ENCODE measurements at places on chromosomes 3 and 15.

DNA sequence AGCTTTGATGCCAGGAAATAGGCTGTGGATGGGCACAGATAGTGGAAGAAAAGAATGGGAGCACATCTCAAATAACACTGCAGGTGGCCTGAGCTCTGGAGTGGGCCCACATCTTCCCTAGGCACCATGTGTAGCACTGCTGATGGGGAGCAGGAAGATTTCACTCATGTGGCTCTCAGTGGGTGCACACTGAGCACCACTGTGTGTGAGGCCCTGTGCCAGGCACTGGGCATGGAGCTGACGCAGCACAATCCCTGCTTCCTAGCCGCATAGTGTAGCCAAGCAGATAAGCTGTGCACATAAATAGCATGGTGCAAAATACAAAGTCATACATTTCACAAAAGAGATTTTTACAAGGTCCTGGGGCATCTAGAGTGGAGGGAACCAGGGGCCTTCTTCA is 101.6 kb downstream of the MOBP start:
- DNase-seq = no peak

- peak; percentile 74 for DNase-seq
Observed at GRCh38 chr3:58332575-58333188, at the start of gene PXK. TSS of gene PXK (plus strand) at chr3:58332892. CDS start at chr3:58332989, 97 bp downstream.

DNA sequence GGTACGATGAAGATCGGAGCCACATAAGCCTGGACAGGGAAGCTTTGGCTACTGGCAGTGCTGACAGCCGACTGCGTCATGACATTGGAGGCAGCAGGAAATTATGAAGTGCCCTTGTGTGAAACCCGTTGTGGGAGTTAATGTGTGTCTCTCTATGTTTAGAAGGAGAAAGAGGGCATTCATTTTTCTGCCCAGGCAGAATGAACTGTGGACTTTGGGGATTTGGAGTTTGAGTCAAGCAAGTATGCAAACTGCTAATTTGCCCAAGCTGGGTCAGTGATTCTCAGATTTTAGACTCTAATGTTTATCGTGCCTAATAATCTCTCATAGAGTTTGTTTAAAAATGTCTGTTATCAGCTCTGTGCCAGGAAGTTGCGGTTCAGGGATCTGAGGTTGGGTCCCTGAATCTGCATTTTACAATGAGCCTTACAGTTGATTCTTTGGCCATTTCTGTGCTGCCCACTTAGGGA is 5.6 kb downstream of the CTXND1 start:
- DNase-seq = peak; percentile 36

- no peak for DNase-seq
Observed at GRCh38 chr3:133408366-133408765, 8.5 kb downstream of the BFSP2 start.

GRCh38 chr3:177478170-177478867 is 281.0 kb upstream of the TBL1XR1 start:
- no peak for DNase-seq

DNA sequence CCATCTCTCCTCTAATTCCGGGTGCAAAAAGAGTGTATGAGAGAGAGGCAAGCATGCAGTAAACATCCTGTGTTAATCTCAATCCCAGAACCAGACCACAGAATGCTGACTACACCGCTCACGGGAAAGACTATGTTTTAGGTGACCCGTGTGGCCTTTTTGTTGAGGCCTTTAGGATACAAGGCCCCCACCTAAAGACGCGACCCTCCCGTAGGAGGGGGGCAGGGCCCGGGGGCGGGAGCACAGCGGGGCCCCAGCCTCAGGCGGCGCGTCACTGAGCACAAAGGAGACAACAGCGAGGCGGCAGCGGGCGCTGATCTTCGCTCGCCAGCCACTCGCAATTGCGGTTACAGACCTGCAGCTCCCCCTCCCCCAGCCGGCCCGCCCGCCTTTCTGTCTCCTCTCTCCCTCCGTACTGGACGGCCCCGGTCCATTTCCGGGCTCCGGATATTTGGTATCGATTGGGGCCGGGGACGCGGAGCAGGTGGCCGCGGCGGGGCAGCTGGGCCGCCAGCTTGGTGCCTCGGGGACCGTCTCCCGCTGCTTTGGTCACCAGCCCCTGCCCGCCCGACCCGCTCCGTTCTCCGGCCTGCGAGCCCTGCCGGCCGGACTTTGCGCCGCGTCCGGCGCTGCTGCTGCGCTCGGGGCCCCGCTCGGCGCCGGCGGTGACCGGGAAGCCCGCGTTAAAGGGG is at the start of gene CCDC50:
TSS of gene CCDC50 (plus strand) at position 433 of the 692 bp plus-strand sequence. CDS start 281 bp downstream, outside the sequence.
- DNase-seq = peak; percentile 69

DNA sequence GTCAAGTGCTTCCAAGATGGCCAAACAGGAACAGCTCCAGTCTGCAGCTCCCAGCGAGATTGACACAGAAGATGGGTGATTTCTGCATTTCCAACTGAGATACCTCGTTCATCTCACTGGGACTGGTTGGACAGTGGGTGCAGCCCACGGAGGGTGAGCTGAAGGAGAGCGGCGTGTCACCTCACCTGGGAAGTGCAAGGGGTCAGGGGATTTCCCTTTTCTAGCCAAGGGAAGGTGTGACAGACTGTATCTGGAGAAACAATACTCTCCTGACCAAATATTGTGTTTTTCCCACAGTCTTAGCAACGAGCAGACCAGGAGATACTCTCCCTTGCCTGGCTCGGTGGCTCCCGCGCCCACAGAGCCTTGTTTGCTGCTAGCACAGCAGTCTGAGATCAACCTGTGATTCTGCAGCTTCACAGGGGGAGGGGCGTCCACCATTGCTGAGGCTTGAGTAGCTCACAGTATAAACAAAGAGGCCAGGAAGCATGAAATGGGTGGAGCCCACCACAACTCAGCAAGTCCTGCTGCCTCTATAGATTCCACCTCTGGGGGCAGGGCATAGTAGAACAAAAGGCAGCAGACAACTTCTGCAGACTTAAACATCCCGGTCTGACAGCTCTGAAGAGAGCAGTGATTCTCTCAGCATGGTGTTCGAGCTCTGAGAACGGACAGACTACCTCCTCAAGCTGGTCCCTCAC is 293.5 kb upstream of the SUCLG2 start:
- DNase-seq = no peak

GRCh38 chr3:16842272-16843270 is 42.2 kb upstream of the PLCL2 start:
- peak; percentile 27 for DNase-seq

DNA sequence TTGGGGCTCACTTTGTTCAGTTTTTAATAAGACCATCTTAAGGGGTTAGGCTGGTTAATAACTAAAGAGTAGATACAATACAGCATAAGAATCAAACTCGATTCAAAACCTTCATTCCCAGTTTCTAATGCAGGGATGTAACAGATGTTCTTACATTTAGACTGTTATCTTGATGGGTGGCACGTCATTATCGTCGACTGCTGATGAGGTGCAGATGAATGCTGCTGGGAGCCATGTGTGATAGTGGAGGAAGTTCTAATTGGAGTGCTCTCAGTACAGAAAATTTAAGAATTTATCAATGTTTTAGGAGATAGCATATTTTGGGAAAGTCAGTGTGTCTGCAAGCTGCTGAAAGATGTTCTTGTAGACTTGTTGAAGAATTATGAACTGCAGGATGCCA is 331.5 kb downstream of the PTPRG start:
- DNase-seq = no peak

DNA sequence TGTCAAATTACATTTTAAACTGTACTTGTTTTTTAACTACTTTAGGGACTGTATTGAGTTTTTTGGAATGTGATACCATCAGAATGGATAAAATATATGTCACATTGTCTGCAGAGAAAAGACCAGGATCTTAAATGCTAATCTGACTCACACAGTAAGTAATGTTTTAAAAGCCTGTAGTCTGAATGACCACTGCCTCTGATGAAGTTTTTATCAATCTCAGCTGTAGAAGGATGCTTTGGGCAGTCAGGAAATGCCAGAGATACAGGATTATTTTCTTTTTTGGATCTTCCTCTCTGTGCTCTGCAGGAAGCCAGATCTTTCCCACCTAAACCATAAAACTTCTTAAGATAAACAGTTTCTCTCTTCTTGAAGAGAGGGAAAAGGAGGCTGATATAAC is 73.1 kb upstream of the PRTG start:
- no peak for DNase-seq

DNA sequence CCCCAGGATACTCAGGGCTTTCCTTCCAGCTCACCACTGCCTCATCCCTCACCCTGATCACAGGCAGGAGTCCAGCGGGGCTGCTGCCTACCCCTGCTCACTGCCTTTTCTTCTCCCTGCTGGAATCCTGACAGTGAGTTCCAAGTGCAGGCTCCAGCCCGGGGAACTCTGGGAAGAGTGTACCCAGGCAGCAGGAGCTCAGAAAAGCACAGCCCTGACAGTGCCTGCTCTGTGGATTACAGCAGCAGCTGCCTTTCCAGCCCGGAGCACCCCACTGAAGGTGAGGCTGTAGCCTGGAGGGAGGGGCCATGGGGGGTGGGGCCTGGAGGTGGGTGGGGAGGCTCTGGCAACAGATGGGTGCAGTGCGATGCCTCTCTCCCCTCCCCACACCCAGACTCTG is 6.1 kb upstream of the JMJD7 start:
- no peak for DNase-seq

Measured in hypothalamus (tissue), 51 donors.